Hepatic stellate cell (primary cell): ENCODE measurements at places on chromosomes 7 and 10.
A peak's percentile ranks its signal among the peaks of the same experiment; 100 is the strongest.

DNA sequence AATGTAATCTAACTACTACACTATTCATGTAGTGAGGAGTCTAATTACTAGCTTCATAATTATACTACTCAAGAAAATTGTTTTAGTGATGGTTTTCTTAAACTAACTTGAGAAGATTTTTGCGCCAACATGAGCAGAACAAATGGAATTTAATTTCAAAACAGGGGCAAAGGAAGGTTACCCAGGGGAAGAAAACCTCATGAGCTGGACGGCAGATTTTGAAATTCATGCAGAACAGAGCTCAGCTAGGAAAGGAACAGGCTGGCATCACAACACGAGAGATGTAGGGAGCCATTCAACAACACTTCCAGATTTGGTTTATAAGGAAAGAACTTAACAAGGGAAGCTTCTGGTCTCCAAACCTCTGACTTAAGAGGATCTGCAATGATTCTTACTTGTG, 235.3 kb upstream of the PRKCQ start:
- DNase-seq, result no peak

GRCh38 chr10:5533098-5533731, 8.5 kb downstream of the CALML3 start:
- DNase-seq, result no peak

GRCh38 chr7:155992538-155992937, 180.3 kb upstream of the SHH start:
- DNase-seq, result no peak

DNA sequence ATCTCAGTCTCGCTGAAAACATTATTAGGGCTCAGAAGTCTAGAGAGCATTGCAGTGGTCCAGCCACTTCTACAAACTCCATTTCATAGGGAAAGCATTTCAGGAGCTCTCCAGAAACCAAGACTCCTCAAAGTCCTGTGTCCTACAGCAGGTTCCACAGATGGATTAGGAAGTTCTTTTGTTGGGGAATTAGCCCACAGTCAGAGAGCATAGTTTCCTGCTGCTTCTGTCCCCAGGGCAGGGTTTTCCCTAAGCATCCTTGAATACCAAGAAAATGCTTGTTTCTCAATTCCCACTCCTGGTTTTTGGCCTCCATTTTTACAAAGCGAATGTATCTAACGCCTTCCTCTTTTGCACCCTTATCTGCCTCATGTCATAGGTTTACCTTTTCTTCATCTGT, 235.9 kb upstream of the PODXL start:
- DNase-seq, result no peak

DNA sequence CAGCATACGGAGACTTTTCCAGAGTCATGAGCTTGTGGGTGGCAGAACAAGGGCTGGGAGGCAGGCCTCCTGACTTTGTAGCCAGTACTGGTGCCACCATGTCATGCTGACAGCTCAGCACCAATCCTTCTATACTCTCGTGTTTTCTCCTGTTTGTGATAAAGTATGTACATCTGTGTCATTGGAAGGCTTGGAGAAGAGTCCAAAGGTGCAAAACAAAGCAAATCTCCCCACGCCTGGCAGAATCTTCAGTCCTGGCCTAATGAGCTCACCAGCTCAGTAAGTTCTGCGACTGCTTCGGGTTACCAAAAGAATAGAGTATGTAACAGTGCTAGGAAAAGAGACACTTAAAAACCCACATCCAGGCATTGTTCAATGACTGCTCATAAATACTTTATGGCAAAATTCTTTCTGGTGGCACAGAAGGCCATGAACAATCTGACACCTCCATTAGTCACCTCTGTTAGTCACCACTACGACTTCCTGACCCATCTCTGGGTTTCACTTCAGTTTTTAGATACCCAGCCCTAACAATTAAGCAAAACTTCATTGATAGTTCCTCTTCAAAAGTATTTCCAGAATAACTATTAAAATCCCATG, 24.5 kb downstream of the STEAP1 start:
- DNase-seq, result peak; percentile 8

GRCh38 chr7:44398511-44398911, 73.1 kb upstream of the CAMK2B start:
- no peak for DNase-seq

- DNase-seq, result no peak
These were observed 54.7 kb upstream of the LANCL2 start for GRCh38 chr7:55310287-55311025.

- no peak for DNase-seq
These were observed 92.2 kb downstream of the PLCE1 start for GRCh38 chr10:94085766-94086437.

GRCh38 chr7:23164846-23165245, 17.0 kb upstream of the NUP42 start:
- DNase-seq, result no peak

DNA sequence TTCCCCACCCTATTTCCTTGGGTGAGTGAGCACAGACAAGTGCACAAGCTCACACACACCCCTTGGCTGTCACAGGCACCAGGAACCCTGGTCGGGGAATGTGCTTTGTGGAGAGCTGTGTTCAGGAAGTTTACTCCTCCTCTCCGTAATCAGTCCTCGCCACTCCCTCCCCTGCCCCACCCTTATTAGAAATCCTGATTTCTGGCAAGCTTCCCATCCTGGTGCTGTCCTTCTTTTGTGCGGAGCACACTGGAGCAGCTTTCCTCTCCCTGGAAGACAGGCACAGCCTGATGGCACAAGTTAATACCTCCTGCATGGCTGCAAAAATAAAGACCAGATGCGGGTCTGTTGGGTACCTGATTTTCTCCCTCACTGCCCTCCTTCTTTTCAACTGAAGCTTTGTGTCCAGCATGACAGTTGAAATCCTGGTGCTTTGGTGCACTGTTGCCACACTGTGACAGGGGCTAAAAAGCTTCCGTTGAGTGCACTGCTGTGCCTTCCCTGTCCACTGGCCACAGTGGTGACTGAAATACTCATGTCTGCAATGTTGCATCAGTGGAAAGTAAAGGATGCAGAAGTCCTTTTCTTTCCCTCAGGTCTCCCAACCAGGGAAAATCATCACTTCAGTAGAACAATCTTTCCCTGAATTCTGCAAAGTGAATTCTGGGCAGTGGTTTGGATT, 55.0 kb downstream of the LRRC4 start:
- DNase-seq, result no peak

DNA sequence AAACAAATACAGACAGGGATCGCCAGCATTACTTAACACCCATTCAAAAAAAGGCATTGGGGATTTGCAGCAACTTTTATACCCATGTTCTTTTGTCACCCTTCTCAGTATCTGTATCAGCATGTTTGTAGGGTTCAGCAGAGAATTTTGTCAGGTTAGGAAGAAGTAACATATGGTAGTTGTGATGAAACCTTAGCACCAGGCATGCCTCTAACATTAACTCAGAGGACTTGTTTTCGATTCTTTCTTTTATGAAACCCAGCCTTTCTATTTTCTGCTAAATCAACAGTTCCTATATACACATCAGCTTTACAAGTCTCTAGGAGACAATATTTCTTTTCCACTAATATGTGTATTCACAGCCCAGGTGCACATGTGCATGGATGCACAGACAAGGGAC, 22.4 kb upstream of the HDAC9 start:
- no peak for DNase-seq

DNA sequence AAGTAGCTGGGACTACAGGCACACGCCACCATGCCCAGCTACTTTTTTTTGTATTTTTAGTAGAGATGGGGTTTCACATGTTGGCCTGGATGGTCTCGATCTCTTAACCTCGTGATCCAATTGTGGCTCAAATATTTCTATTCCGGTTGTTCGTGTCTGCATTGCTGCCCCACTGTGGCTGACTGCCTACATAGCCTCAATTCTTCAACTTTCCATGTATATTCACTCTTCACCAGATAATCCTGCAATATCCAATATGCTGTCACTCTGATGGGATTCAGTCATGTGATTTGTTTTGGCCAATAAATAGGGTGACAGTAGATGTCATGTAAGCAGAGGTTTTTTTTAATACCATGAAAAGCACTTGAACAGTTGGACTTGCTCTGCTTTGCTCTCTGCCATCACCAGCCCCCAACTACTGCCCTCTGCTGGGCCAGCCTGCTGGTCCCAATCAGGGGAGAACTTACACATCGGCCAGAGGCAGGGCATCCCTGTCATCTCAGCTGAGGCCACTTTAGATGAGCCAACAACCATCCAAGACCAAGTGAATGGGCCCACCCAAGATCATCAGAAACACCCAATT, 56.7 kb downstream of the NSUN6 start:
- DNase-seq, result no peak

DNA sequence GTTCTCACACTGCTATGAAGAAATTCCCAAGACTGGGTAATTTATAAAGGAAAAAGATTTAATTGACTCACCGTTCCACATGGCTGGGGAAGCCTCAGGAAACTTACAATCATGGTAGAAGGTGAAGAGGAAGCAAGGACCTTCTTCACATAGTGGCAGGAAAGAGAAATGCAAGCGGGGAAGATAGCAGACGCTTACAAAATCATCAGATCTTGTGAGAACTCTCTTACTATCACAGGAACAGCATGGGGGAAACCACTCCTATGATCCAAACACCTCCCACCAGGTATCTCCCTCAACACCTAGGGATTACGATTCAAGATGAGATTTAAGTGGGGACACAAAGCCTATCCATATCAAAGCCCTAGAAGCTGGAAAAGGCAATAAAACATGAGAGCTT, 130.8 kb downstream of the MDFIC start:
- no peak for DNase-seq

DNA sequence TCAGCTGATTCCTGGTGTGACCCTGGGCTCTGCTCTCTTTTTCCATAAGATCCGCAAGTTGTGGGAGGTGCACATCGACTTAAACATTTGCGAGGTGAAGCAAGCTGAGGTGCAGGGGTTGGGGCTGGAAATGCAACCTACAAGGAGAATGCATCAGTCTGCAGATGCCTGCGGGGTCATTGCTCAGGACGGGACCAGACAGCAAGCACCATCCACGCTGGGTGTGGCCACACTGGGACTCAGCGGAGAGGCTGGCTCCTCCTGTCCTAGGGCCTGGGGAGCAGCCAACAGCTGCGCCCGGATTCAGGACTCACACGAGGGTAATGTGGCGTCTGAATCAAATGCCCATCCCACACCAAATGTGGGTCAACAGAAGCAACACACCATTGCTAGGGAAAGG, 33.8 kb downstream of the STK32C start:
- DNase-seq, result no peak

DNA sequence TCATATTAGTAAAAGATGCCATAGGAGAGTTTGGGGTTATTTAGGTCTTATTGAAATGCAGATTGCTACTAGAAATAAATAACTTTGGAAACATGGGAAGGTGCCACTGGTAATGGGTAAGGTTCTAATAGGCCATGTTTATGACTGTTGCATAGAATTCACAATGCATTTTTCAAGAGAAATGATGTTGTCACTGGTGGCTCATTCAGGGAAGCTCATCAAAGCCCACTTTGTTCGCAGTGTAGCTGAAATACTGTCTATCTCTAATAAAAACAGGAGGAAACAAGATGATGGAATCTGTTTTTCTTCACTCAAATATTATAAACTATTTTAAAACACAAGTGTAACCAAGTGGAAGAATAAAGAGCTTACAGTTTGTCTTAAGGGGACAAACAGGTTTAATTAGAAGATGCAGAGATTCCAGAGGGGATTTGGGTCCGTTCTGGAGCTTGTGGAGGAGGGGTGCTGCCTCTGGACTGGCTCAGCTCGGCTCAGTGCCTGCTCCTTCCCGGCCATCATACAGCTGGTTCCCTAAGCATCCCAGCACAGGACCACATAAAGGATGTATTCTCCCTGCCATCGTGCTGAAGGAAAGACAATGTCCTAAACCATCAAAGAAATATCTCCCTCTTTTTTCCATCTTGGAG, 20.4 kb downstream of the OPALIN start:
- DNase-seq, result no peak

DNA sequence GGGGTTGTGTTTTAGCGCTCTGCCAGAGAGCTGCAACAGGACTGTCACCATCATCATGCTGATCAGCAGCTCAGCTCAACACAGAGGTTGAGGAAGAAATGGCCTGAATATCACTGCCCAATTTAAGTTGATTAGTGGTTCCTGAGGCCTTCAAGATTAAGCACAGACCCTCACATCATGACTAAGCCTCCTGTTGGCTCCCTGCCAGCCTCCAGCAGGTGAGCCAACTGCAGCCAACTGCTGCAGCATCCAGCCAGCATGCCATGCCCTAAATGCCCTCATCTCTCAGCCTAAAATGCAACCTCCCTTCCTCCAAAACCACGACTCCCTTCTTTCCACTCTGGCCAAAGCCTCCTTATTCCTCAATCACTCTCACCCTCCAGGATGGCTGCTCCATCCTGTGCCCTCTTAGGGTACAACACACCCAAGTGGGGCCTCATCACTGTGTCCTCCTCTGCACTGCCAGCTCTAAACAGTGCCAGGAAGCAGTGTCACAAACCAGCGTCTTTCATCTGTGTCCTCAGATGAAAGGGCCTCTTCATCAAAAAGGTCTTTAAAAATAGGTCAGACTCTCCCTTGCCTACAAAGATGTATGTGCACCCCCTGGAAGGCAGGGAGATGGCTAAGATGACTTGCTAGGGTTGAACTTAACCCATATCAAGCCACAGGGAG, 259.3 kb downstream of the ZEB1 start:
- DNase-seq, result no peak

GRCh38 chr10:119101366-119102098, 2.4 kb upstream of the DENND10 start:
- no peak for DNase-seq

DNA sequence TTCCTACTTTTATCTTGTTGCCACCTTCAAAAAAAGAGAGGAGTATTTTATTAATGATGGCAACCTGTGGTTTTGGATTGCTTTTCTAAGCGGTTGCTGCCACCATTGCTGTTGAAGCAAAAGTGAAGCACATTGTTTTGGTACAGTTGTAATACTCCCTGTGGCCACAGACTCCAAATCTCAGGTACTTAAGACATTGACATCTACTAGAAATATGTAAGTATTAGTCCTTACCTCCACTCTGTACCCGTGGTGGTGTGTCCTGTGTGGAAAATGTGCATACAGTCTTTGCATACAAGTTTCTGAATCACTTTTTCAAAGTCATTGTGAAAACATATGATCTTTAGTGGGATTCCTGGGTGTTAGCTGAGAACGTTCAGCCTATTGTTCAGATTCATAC, 85.7 kb downstream of the ANLN start:
- no peak for DNase-seq

GRCh38 chr10:127556916-127557315, 7.8 kb downstream of the NPS start:
- DNase-seq, result no peak

GRCh38 chr10:21953585-21954057, 49.9 kb downstream of the DNAJC1 start:
- DNase-seq, result peak; percentile 35

GRCh38 chr10:101061624-101062231, at the start of gene KAZALD1:
TSS of gene KAZALD1 (plus strand) at chr10:101061989. CDS start at chr10:101062593, 604 bp downstream.
- DNase-seq, result peak; percentile 74
